ENCODE measurements at places on chromosomes 5 and 9. TPM values are rescaled to one million over a fixed set of nuclear protein-coding genes. Genes with fewer than 3 reads are reported as not detected.

DNA sequence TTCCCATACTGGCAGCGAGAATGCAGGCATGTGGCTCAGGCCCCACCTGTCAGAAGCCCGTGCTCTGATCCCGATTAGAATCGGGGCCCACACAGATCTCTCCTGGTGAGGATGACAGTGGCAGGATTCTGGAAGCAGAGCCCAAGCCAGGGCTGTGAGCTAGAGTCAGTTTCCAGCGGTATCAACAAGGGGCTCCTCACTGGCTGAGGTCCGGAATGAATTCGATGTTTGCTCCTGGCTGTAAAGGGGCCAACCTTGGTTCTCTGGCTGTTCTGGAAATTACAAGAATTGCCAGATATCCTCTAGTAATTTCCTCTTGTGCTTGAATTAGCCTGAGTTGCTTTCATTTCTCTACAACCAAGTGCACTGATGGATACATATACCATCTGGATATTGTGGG, 129.1 kb upstream of the SPRY4 start:
- no peak for DNase-seq

The ERCC6L2 gene
- polyA plus RNA-seq: 44.8 TPM

- no peak for DNase-seq
Observed at GRCh38 chr5:151200913-151201595, 22.8 kb downstream of the CCDC69 start.

The SLC9A3 gene
- polyA plus RNA-seq: 47.8 TPM

GRCh38 chr9:133811471-133811870, 73.3 kb upstream of the SARDH start:
- DNase-seq: no peak

The MYOZ3 gene
- 5.4 TPM for polyA plus RNA-seq

- no peak for DNase-seq
Observed at GRCh38 chr5:169458221-169458620, 125.4 kb upstream of the SPDL1 start.

DNA sequence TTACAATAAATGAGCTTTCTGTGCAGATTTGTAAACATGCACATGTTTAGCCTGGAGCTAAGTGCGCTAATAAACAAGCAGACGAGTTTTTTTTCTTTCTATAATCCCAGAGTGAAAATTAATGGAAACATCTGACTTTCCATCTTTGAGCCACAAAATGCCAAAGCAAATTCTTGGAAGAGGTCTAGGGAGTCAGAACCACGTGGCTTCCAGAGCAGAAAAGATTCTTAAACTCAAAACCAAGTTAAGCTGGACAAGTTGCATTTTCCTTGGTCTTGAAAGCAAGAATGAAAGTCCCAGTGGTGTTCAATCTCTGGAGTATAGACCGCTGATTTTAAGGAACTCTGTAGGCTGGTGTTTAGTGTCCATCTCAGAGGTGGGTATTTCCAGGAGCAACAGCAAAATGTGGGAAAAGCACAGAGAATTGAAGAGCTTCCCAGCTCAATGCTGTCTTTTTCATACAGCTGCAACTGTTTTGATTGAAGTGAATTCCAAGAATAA, 71.4 kb downstream of the MYO10 start:
- no peak for DNase-seq

GRCh38 chr5:129687941-129688340, 60.0 kb upstream of the MINAR2 start:
- no peak for DNase-seq

Measured in right renal pelvis (tissue), 4 donors.